Epithelial cell of proximal tubule (primary cell): ENCODE measurements at places on chromosomes 6 and 20. TPM values are rescaled to one million over a fixed set of nuclear protein-coding genes. Genes with fewer than 3 reads are reported as not detected.

GRCh38 chr6:130118236-130118635 is 99.9 kb downstream of the L3MBTL3 start:
- peak; percentile 67 for DNase-seq

DNA sequence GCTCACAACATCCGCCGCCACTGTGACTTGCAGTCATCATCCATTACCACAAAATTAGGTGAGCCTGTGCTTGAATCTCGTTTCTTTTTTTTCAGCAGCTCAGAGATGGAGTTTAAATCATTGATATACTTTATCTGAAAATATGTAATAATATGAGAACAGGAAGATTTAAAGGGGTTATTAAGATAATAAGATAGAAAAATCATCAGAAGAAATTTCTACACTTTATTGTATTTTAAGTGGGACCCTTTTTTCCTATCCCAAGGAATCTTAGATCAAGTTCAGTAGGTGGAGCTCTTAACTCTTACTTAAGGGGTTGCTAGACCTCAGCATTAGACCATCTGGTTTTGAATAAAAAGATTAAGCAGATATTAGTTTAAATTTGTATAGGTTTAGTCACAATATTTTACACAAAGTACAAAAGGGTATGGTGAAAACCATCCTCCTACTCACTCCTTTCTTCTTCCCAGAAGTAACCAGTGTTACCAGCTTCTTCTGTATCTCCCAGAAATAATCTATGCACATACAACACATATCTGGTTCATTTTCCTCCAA is 9.4 kb upstream of the NCOA7 start:
- no peak for DNase-seq

DNA sequence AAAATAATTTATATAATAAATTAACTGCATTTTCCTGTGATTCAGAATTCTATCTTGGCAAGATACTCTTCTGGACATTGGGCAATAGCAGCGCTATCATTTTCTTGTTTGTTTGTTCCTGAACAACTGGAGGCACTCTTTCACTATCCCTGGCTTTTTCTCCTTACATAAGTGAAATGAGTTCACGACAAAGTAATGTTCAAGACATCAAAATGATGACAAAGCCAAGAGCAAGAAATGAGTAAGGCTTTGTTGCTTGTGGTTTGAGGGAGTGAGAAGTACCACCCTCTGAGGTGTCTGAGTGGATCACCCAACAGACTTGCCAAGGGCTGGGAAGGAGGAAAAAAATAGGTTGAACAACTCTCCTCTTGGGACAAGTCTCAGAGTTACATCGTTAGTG is 466.6 kb upstream of the JAG1 start:
- DNase-seq, result peak; percentile 74

DNA sequence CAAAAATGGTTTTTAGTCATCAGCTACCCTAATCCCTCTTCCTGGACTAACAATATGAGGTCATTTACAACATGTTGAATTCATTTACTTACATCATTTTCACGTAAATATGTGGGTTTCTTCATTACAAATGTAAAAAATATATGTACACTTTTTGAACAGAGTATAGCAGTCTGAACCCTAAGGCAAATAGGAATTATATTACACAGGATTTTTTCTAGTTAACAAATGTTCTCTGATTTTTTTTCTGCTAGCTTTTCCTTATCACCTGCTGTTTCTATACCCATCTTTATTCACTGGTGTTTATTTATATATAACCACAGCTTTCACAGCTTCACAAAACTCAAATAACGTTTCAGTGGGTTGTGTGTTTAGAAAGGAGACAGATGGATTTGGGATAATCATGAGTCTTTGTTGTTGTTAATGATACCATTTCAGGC is 21.0 kb upstream of the CD2AP start:
- DNase-seq, result no peak

DNA sequence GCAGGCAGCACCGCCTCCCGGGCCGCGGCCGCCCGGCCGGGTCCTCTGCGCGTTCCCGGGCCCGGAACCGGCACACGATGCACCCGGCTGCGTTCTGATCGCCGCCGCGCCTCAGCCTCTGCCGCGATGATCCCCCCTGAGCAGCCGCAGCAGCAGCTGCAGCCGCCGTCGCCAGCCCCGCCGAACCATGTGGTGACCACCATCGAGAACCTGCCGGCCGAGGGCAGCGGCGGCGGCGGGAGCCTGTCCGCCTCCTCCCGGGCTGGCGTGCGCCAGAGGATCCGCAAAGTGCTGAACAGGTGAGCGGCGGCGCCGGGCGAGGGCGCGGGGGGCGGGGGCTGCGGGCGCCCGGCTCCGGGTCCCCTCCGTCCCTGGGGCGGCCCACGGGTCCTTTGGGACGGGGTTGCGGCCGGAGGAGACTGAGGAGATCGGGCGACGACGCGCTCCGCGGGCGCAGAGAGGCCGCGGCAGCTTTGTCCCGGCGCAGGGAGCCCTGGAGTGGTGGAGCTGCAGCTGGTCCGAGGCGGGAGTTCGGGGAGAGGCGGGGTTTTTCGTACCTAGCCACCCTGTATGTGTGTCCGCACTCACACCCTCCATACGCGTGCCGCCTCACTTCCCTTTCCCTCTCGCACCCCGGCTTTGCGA is 659 bp downstream of the SLC35F1 start:
- DNase-seq, result no peak

DNA sequence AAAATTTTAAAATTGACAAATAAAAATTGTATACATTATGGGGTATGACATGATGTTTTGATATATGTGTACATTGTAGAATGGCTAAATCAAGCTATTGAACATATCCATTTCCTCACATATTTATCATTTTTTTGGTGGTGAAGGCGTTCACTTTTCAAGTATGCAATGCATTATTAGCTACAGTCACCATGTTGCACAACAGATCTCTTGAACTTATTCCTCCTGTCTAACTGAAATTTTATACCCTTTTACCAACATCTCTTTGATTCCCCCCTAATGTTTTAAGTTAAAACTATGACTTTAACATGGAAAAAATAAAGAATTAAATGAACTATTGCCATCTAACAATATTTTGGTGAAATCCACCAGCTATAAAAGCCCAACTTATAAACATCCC is 65.2 kb upstream of the UST start:
- DNase-seq, result no peak

GRCh38 chr6:90691823-90692222 is 105.0 kb upstream of the MAP3K7 start:
- DNase-seq, result no peak

- no peak for DNase-seq
Observed at GRCh38 chr20:47533518-47534062, 31.9 kb downstream of the NCOA3 start.

- no peak for DNase-seq
Observed at GRCh38 chr20:44683263-44684046, 31.7 kb upstream of the CCN5 start.

- DNase-seq, result no peak
Observed at GRCh38 chr20:32437391-32438074, 79.4 kb downstream of the ASXL1 start.

- DNase-seq, result no peak
Observed at GRCh38 chr6:163952005-163952404, 537.5 kb downstream of the QKI start.

Gene VWA7
- total RNA-seq, result 0.65 and 2.2 TPM in 2 replicates

Gene WASF1
- 13.0 and 15.7 TPM in 2 replicates for total RNA-seq

Gene TTK
- 41.5 and 44.7 TPM in 2 replicates for total RNA-seq

Gene PRSS16
- total RNA-seq, result 1.0 and 2.8 TPM in 2 replicates

Gene MRPS18B
- total RNA-seq, result 65.8 and 87.4 TPM in 2 replicates
